ENCODE measurements at places on chromosomes 16 and 17.
A peak's percentile ranks its signal among the peaks of the same experiment; 100 is the strongest.

- no peak for DNase-seq
These were observed 10.5 kb downstream of the PDILT start for GRCh38 chr16:20393801-20394577.

DNA sequence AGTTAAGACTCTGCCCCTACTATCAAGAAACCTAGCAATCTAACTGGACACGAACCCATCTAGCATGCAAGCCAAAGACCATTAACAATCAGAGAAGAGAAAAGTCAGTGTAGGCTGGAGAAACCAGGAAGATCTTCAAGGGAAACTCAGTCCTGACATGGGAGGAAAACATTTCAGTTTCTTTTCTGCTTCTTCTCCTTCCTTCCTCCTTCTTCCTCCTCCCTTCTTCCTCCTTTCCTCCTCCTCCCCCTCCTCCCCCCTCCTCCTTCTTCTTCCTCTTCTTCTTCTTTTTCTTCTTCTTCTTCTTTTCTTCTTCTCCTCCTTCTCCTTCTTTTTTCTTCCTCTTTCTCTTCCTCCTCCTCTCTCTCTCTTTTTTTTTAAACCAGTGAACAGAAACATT, 29.6 kb upstream of the SHISA9 start:
- DNase-seq, result no peak

- peak; percentile 86 for DNase-seq
These were observed 14.3 kb downstream of the PIEZO1 start for GRCh38 chr16:88770461-88771293.

GRCh38 chr17:38709864-38710603, 5.0 kb downstream of the MLLT6 start:
- DNase-seq, result no peak

- no peak for DNase-seq
These were observed 3.4 kb downstream of the MRTFB start for GRCh38 chr16:14074544-14074943.

DNA sequence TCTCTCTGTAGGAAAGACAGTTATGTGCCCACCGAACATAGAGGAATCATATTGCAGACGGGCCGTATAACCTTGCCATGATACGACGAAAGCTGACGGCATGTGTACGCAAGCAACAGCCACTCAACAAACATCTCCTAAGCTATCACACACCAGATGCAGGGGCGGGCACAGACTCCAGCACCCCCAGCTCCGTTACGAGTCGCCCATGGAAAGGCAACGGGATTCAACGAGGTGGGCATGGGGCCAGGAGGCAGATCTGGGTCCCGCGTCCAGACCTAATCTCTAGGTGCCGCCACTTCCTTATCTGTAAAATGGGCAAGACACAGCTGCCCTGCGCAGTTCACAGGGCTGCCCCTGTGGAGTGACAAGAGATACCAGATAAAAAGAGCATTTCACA, 35.6 kb downstream of the ABR start:
- no peak for DNase-seq

Measured in ureter (tissue), 1 donor.